Lung (tissue), 17 donors: ENCODE measurements at places on chromosomes 4 and X. TPM values are rescaled to one million over a fixed set of nuclear protein-coding genes. Genes with fewer than 3 reads are reported as not detected.

DNA sequence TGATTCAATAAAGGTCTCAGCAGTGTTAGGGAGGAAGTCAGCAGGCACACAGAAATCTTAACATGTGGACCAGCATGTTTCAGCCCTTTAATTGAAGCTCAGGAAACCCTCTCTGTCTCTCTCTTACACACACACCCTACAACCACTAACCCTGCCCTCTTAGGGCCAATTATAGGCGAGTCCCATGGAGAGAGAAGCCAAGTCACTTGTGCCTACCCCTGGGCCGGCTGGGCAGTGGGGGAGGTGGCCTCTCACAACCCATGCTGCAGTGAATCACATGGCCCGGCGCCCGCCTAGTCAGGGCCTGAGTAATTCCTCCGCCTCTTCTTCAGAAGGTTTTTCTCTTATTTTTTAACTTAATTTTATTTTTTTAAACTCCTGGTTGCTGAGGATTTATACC is 3.7 kb downstream of the FGD1 start:
- H3K4me3 ChIP-seq, result no peak overlapping the region
- no peaks in the 10 kb centered on the region for H3K4me1 ChIP-seq
- no peaks in the 10 kb centered on the region for H3K27me3 ChIP-seq
- DNase-seq, result no peak
- no peaks in the 10 kb centered on the region for H3K36me3 ChIP-seq

The DOK7 gene
- 2.3 TPM for polyA plus RNA-seq

DNA sequence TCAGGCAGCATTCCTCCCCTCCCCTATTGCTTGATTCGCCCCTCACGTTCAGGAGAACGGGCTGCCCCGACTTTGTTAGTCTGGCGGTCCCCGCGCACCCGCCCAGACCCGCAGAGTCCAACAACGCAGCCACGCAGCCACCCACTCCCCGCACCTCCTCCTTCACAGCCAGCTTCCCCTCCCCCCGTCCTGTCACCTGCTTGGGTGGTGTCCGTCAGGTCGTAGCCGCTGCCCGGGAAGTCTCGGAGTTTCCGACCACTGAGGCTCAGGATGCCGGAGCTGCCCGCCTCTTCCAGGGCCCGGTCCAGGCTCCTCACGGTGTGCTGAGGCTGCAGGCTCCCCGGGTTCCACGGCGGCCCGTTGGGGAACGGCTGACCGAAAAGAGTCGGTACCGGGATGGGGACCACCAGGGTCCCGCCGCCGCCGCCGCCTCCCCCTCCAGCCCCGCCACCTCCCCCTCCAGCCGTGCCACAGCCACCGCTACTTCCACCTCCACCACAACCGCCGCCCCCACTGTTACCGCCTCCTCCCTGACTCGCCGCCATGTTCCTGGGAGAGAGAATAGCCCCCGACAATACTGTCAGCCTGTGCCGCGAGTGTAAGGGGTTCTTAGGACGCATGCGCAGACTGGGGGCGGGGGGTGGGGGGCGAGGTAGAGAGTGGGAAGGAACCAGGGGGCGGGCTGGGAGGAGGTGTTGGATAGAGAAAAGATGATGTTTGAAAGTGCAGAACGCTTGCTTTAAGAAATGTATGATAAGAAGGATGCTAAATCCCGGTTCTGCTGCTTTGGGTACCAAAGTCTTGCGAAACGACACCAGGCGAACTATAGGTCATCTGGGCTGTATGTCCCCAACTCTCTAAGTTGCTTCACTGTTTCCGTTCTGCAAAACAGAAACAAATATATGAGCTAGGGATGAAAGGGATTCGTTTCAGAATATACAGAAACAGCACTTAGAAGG is at the start of gene LRCH2:
Gene LRCH2 (minus strand): TSS at position 600 of the 959 bp plus-strand sequence. CDS start 55 bp downstream, at position 545.
- H3K27me3 ChIP-seq, result peaks cover 44% of the 10 kb centered on the region
- DNase-seq, result peak; percentile 81
- no peaks in the 10 kb centered on the region for H3K36me3 ChIP-seq
- no peaks in the 10 kb centered on the region for H3K4me1 ChIP-seq

The CHST7 gene
- 2.0 TPM for polyA plus RNA-seq

DNA sequence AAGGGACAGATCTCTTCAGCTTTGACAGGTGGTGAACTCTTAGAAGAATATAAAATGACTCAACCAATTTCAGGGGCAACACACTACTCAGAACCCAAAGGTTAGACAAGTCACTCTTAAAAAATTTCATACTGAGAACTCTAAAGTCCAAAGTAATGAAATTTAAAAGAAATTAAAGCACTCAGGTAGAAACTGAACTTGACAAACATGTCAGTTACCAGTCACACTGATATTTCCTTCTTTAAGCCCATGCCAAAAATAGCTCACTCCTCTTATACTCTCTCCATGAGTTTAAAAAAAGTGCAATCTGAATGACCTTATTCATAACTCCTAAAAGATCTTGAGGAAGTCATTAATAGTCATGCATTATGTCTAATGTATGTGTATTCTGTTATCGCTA is 40.3 kb downstream of the AMMECR1 start:
- peaks cover 2% of the 10 kb centered on the region for H3K4me1 ChIP-seq
- peak; percentile 25 for DNase-seq
- no peaks in the 10 kb centered on the region for H3K27me3 ChIP-seq

- DNase-seq, result peak; percentile 13
- peaks cover under 1% of the 10 kb centered on the region for H3K4me1 ChIP-seq
- no peak overlapping the region for H3K27ac ChIP-seq
- peaks cover 30% of the 10 kb centered on the region for H3K27me3 ChIP-seq
Measured at GRCh38 chrX:112851806-112852205, 11.2 kb upstream of the AMOT start.

GRCh38 chr4:152045449-152045806 is 284.6 kb upstream of the GATB start:
- H3K27ac ChIP-seq, result no peak overlapping the region
- H3K36me3 ChIP-seq, result no peaks in the 10 kb centered on the region
- H3K4me3 ChIP-seq, result no peak overlapping the region
- DNase-seq, result no peak
- H3K4me1 ChIP-seq, result peaks cover 4% of the 10 kb centered on the region

DNA sequence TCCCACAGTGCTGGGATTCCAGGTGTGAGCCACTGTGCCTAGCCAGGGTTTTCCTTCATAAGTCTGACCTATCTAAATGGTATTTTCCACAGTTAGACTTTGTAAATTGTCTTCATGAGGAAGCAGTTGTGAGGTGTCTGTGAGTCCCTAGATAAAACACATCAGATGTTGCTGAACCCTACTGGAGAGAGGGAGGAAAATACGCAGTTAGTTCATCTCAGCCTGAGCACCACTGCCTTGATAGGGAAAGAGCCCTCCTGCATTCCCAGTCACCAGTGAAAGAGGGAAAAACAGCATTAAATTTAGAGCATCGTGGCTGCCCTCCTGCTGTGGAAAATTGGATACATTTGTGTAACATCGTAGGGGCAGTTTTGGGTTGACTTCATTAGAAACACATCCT is 31.7 kb upstream of the CLDN34 start:
- H3K27ac ChIP-seq, result no peak overlapping the region
- no peaks in the 10 kb centered on the region for H3K4me1 ChIP-seq
- no peak overlapping the region for H3K4me3 ChIP-seq
- no peak for DNase-seq

DNA sequence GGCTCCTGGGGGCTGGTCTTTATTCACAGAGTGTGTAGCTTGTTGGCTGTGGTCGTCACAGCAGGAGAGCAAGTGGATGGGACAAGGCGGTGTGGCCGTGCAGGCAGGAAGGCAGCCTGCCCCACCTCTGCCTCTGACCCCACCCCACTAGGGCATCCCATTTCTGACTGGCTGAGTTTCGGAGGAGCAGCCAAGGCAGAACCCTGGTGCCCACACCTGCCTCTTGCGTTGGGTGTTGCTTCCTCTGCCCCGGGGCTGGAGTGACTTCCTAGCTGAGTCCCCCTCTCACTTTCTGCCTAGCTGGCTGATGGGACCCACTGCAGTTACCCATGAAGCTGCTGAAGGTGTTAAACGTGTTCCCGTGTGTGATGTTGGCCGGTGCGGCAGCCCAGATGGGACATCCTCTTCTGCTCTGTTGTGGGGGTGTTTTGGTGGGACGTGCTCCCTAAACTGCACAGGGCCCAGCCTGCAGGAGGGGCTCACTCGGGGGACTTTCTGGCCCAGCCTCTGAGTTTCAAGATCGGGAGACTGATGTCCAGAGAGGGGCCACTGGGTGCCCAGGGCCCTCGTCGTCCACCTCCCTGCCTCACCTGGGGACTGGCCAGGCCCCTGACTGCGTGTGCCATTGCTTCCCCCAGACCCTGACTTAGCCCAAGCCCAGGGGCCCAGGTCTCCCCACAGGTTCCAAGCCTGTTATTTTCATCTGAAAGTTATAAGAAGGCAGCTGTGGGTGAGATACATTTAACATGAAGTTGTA is 101.5 kb downstream of the PSAPL1 start:
- H3K4me3 ChIP-seq, result no peak overlapping the region
- no peaks in the 10 kb centered on the region for H3K27me3 ChIP-seq
- H3K4me1 ChIP-seq, result peaks cover 2% of the 10 kb centered on the region
- no peak overlapping the region for H3K27ac ChIP-seq
- H3K36me3 ChIP-seq, result no peaks in the 10 kb centered on the region

- H3K4me1 ChIP-seq, result no peaks in the 10 kb centered on the region
- H3K36me3 ChIP-seq, result no peaks in the 10 kb centered on the region
- H3K27me3 ChIP-seq, result no peaks in the 10 kb centered on the region
- no peak for DNase-seq
- H3K27ac ChIP-seq, result no peak overlapping the region
Measured at GRCh38 chr4:150561143-150561737, 20.7 kb upstream of the MAB21L2 start.

GRCh38 chrX:147602176-147602696 is 309.5 kb upstream of the FMR1 start:
- H3K27me3 ChIP-seq, result no peaks in the 10 kb centered on the region
- no peak overlapping the region for H3K4me3 ChIP-seq
- no peak overlapping the region for H3K27ac ChIP-seq
- DNase-seq, result no peak
- H3K4me1 ChIP-seq, result no peaks in the 10 kb centered on the region

DNA sequence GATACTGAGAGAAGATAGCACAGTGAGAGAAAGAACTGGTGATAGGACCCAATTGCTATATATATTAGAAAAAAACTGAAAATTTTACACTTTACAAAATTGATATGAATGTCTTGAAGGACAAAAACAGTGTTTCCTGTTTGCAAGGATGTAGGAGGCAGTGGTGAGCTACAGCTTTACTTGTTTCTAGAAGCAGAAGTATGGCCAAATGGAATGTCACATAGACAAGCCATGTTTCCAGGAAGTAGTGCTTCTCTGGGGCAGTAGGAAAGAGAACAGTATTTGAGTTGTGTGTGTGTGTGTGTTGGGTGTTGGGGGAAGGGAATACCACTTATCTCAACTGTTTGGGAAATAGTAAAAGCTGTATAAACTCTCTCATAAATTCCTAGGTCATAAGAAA is 60.9 kb upstream of the IBSP start:
- no peaks in the 10 kb centered on the region for H3K4me1 ChIP-seq
- H3K27me3 ChIP-seq, result no peaks in the 10 kb centered on the region
- H3K4me3 ChIP-seq, result no peak overlapping the region
- DNase-seq, result no peak
- no peak overlapping the region for H3K27ac ChIP-seq

DNA sequence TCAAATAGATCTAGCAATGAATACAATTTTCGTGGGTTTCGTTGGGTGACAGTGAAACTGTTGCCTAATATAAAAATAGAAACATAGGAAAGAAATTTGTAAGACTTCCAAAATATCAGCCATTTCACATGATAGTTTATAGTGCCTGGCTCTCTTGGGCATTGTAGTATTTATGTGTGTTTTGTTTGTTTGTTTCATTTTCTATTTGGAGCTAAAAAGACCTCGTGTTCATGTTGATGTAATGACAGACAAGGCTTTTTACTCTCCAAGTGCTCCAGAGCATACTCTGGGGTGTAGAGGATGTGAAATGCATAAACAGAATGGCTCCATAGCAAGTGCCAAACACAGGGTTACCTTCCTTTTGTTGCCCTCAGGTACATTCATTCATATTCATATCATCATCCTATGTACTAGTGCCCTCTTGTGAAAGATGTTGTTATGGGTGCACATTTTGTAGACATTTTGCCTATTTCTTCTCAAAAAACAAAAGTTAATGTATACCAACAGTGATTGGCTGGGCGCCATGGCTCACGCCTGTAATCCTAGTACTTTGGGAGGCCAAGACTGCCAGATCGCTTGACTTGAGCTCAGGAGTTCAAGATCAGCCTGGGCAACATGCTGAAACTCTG is 100.7 kb upstream of the AMOT start:
- H3K27me3 ChIP-seq, result peaks cover 27% of the 10 kb centered on the region
- no peak overlapping the region for H3K4me3 ChIP-seq
- no peak overlapping the region for H3K27ac ChIP-seq

GRCh38 chr4:154738426-154738825 is 5.4 kb upstream of the LRAT start:
- H3K4me1 ChIP-seq, result no peaks in the 10 kb centered on the region
- no peaks in the 10 kb centered on the region for H3K36me3 ChIP-seq
- H3K27me3 ChIP-seq, result peaks cover 42% of the 10 kb centered on the region
- no peak overlapping the region for H3K27ac ChIP-seq

The MECP2 gene
- polyA plus RNA-seq, result 24.5 TPM

The EPGN gene
- 0.79 TPM for polyA plus RNA-seq

GRCh38 chrX:137033774-137034507 is at the start of gene GPR101:
Gene GPR101 (minus strand): TSS chrX:137033995. CDS start chrX:137031674, 2,321 bp downstream.
- no peak within 1 kb of the TSS for H3K27ac ChIP-seq
- H3K4me1 ChIP-seq, result no peaks in the 10 kb centered on the region
- no peak for DNase-seq
- peaks cover 70% of the 10 kb centered on the region for H3K27me3 ChIP-seq
- H3K36me3 ChIP-seq, result no peaks in the 10 kb centered on the region

DNA sequence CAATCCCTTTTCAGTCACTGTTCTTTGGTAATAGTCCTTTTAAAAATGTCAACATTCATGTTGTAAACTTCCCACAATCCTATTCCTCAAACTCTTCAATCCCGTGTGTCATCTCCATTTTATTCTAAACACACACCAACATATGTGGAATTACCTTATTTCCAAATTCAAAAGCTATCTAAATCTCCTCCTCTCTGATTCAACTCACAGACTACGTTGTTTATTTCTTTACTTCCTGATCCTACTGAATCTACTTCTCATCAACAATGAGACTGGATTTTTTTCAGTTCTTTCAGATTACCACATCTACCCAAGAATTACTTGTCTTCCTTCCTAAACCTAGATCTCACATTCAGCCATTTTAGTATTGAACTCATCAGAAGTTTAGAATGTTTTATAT is 188.2 kb downstream of the GABRB1 start:
- H3K27me3 ChIP-seq, result no peaks in the 10 kb centered on the region
- no peak for DNase-seq
- H3K4me1 ChIP-seq, result no peaks in the 10 kb centered on the region
- H3K4me3 ChIP-seq, result no peak overlapping the region

DNA sequence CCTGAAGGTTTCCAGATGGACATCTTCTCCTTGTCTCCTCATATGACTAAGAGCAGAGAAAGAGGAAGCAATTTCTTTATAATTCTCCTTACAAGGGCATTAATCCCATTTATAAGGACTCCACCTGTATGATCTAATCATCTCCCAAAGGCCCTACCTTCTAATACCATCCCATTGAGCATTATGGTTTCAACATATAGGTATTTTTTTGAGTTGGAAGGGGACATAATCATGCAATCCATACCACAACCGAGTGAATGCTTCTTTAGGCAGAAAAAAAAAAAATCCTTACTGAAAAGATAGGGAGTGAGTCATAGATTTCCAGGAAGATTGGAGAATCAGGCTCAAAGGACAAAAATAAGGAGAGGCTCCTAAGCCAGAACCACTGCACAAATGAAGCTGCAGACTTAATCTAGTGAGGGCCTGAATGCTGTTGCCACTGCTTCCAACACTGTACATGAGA is 312.5 kb upstream of the HS3ST1 start:
- H3K36me3 ChIP-seq, result no peaks in the 10 kb centered on the region
- H3K27ac ChIP-seq, result no peak overlapping the region
- no peak overlapping the region for H3K4me3 ChIP-seq
- no peaks in the 10 kb centered on the region for H3K27me3 ChIP-seq

- H3K36me3 ChIP-seq, result no peaks in the 10 kb centered on the region
- no peaks in the 10 kb centered on the region for H3K27me3 ChIP-seq
- no peaks in the 10 kb centered on the region for H3K4me1 ChIP-seq
Measured at GRCh38 chr4:53313510-53313909, 52.4 kb downstream of the SCFD2 start.
